ENCODE measurements at places on chromosomes 13 and 19.

DNA sequence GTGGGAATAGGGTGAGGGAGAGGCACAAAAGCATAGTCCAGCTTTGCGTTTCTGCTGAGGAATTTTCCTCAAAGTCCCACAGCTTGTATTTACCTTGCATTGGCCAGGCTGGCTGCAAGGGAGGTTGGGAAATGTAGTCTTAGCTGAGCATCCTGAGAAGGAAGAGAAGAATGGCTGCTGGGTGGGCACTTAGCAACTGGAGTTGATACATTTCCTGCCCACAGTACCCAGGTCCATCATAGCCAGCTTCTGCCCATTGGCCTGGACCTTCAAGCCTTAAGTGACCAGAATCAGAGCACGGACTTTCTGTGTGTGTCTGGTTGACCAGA is 112.4 kb downstream of the SIPA1L3 start:
- DNase-seq, result no peak

- no peak for DNase-seq
Measured at GRCh38 chr13:93689333-93689732, 462.7 kb downstream of the GPC6 start.

- DNase-seq, result no peak
Measured at GRCh38 chr13:20823071-20823470, 49.3 kb upstream of the EEF1AKMT1 start.

DNA sequence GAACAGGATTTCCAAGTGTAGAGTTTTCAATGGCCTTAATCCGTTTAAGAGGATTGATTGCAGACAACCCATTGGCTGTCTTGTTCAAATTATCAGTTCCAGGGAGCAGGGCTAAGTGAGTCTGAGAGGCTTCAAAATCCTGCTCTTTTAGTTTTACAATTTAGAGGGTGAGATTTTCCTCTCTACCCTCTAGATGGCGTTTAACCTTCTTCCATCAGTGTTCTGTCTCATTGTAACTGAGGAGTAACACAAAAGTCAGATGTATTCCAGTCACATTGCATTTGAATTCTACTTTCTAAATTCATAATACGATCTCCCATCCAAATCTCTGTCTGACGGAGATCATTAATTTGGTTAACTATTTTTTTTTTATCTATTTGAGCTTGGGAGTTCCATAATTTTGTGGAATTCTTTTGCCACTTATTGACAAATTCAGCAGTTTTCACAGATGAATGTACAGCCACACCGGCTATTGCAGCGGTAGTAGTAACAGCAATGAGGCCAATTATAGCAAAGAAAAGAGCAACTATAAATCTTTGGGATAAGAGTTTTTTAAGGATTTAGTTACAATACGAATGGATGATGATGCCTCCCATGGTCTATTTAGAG is 7.8 kb upstream of the C19orf84 start:
- DNase-seq, result no peak

- DNase-seq, result no peak
Measured at GRCh38 chr19:20858218-20858617, 64.8 kb upstream of the ZNF85 start.

DNA sequence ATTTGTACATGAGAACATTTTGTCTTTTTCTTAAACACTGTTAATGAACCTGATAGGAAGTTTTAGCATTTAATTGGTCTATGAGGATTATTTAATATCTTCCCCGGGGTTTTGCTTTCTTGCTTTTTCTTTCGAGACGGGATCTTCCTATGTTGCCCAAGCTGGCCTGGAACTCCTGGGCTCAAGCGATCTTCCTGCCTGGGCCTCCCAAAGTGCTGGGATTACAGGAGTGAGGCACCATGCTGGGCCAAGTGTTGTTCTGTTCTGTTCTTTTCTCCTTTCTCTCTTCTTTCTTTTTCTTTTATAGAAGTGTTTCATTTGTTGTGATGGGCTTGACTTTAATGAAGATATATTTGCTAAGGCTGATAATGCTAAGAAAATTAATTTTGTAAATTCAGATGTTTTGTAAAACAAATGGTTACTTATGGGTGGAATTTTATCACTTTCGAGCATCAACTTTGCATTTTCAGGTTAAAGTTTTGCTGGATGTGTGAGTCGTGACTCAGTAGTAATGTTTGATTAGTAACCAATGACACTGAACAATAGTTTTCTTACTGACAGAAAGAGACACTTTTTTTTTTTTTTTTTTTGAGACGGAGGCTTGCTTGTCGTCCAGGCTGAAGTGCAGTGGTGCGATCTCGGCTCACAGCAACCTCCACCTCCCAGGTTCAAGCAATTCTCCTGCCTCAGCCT is 2.2 kb downstream of the PAN3 start:
- no peak for DNase-seq

DNA sequence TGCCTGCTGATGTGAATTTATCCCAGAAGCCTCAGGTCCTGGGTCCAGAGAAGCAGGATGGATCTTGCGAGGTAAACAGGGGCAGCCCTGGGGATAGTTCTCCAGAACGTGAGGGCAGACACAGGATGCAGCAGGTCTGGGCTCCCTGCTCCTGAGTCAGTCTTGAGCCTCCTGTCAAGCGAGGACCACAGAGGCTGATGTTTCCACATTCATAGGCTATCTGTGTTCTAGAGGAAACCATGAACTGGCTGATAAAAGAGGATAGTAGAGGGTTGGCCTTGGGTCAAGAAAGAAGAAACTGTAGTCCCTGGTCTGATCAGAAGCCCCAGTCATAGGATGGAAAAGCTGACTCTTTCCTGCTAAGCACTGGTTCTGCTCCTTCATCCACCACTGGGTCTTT is 2.2 kb downstream of the ZNF175 start:
- DNase-seq, result no peak

GRCh38 chr19:306151-306900 is 15.1 kb upstream of the PLPP2 start:
- DNase-seq, result no peak

GRCh38 chr13:23789576-23790346 is 99.4 kb downstream of the MIPEP start:
- DNase-seq, result no peak

GRCh38 chr13:44206434-44206833 is 167.2 kb upstream of the SERP2 start:
- DNase-seq, result no peak

DNA sequence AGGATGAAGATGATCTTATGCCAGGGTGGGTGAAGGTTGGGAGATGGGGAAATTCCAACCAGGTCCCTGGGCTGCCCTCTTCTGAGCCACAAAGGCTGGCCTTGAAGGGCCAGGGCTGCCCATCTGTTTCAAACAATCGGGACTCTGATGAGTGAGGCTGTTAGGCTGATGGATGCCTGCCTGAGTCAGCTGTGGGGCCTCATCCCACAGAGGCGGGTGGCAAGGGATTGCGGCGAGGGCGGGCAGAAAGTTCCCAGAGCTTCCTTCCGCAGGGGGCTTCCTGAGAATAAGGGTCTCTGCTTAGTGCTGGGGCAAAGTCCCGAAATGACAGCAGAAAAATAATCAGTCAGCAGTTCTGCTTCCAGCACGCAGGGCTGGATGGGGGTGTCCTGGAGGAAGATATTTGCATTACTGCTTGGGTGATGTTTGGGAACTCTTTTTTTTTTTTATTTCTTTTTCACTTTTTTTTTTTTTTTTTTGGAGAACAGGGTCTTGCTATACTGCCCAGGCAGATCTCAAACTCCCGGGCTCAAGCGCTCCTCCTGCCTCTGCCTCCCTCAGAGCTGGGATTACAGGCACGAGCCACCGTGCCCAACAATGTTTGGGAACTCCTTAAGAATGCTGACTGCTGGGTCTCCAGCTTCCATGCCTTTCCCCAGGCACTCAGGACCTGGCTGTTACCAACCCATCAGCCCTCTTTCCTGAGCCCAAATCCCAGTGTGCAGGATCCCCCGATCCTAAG is 14.1 kb downstream of the SH3GL1 start:
- no peak for DNase-seq

- no peak for DNase-seq
Measured at GRCh38 chr13:103941506-103942140, 875.4 kb upstream of the SLC10A2 start.

DNA sequence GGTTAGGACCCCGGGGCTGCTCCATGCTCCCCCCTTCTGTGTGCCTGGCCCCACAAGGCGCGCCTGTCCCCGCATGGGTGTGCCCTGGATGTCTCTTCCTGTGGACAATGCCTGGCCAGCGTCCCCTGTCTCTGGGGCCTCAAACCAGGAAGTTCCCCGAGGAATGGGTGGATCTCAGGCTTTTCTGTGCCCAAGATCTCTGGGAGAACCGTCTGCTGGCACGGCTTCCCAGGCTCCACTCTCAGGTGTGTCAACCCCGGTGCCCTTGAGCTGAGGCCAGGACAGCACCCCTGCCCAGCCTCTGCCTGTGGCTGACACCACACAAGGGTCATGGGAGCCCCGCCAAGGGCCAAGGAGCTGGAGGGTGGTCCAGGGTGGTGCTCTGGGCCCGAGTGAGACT is 15.7 kb downstream of the ZNF444 start:
- DNase-seq, result no peak

DNA sequence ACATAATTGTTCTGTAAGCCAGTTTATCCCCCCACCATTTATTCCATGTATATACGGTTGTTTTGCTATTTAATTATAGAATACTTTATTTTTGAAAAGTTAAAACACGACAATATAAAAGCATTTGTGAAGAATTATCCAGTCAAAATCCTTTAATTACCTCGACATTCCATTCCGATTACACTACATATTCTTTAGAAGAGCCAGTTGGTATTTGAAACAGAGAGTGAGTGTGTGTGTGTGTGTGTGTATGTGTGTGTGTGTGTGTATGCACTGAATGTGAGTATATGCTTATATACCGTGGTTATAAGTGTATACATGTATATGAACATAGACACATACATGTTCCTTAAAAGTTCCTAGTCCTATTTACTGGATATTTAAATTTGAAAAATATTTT is 87.8 kb upstream of the KLF5 start:
- DNase-seq, result no peak

DNA sequence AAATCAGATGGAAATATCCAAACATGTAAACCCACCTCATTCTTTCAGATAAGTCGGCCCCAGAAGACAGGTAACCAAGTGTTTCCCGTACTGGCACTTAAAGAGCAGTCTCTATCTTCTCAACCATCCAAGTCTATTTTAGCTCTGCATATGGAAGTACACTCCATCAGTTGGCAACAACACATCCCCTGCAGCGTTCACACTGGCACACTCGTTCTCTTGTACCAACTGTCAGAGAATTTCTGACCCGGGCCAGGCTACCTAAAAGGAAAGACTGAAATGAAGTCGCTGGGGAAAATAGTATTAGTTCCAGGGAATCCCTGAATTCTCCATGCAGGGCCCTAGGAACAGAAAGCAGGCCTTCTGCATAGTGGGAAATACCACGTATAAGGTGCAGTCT is 109.3 kb downstream of the RXFP2 start:
- DNase-seq, result no peak

- DNase-seq, result no peak
Measured at GRCh38 chr13:24495151-24495729, 17.3 kb downstream of the PARP4 start.

- DNase-seq, result no peak
Measured at GRCh38 chr19:32373585-32374295, 28.3 kb downstream of the ZNF507 start.

DNA sequence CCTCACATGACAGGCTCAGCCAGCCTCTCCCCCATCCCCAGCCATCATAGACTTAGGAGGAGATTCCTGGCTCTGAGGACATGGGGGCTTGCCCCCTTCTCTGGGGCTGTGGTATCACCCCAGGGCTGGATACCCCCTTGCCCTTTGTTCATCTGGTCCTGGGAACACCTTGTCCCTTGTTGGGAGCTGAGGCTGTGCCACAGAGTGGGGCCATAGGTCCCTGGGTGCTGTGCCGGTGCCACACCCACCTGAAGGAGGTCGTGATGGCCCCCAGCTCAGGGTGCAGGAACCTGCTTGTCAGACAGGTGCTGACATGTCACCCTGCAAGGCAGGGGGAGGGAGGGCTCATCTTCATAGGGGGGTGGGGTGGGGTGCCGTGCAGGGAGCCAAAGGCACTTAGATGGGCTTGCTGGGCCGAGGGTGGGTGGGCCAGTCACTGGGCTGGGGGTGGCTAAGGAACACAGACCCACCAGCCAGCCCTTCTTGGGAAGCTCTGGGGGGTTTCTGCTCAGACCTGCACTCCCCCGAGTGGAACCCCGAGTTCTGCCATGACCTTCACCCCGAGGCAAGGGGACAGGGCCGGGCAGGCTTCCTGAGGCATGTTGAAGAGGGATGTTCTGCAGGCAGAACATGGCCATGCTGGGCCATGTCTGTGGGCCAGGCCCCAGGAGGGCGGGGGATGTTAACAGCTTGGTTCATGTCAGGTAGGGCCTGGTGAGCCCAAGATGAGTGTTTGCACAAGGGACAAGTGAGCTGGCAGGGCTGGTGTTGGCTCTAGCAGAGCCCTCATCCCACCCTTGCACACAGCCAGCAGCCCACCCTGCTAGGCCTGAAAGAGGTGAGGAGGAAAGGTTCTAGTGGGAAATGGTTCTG is 28.0 kb downstream of the TSSK6 start:
- no peak for DNase-seq

DNA sequence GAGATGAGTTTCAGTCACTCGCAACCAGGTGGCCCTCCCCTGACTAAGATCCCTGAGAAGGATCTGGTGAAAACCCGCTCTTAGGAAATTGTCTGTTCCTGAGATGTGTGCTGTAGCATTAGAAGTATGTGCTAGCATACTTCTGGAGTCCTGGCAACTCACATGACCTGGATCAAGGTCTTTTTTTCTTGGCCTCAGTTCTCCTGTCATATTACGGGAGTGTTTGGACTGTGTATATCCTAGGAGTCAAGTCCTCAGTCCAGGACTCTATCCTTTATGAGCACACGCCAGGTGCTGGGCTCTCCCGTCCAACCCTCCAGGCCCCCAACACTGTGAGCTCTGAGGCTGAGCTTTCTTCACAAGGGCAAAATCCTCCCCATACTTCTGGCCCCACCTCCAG is 156.4 kb downstream of the UQCRFS1 start:
- DNase-seq, result no peak

DNA sequence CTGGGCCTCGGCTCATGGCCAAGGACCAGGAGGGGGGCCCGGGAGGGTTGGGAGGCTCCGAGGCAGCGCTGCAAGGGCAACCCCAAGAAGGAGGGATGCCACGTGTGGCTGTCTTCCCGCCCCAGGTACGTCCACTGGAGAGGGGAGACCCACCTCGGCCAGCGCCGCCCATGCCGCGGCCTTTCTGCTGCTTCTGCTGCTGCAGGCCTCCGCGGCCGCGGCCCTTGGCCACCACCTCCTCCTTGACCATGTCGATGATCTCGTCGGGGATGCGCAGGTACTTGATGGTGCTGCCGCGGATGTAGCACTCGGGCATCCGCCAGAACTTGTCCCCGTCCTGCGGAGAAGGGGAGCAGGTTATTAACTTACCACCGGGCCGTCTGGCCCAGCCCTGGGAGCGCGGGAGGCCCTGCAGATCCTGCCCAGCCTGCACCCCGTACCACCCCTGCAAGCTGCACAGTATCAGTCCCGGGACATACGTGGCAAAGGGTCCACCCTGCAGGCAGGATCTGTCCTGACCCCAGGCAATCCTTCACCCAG is 13.3 kb downstream of the LSM4 start:
- DNase-seq, result no peak

GRCh38 chr19:1450735-1451731 is 1.1 kb downstream of the APC2 start:
- no peak for DNase-seq
